Activated CD4-positive, alpha-beta T cell treated with anti-CD3 and anti-CD28 coated beads, Interleukin-2, amount 50 U/mL, for 24 hours (primary cell): ENCODE measurements at places on chromosomes 6 and 20.

- no peak for DNase-seq
Measured at GRCh38 chr6:104601131-104601651, 258.5 kb downstream of the HACE1 start.

DNA sequence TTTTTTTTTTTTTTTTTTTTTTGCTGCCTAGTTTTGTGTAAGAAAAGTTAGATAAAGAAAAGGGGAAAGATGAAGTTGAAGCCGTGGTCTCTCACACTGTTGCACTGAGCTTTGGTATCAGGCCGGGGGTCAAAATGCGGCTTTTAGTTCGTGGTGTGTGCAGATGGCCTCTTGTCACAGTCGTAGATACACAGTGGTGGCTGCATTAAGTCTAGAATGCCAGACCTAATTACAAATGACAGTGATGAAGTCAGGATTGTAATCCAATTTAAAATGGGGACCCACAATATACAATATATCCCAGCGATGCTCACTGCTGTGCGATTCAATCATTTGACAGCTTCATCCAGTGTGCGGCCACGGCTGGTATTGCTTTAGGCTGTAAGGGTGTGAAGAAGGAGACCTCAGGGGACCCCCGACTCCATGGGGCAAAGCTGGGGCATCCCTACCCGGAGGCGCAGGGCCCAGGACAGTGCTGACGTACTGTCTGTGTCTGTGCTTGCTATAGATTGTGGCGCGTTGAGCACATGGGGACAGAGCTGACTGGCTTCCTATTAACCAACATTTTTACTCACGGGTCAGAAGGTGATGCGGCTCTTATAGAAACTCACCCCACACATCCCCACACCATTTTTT is 210.0 kb upstream of the SOX4 start:
- no peak for DNase-seq

GRCh38 chr20:63254232-63254605 is at the start of gene NKAIN4:
TSS of gene NKAIN4 (minus strand) at chr20:63254463. CDS start at chr20:63254450, 13 bp downstream.
- no peak for DNase-seq

DNA sequence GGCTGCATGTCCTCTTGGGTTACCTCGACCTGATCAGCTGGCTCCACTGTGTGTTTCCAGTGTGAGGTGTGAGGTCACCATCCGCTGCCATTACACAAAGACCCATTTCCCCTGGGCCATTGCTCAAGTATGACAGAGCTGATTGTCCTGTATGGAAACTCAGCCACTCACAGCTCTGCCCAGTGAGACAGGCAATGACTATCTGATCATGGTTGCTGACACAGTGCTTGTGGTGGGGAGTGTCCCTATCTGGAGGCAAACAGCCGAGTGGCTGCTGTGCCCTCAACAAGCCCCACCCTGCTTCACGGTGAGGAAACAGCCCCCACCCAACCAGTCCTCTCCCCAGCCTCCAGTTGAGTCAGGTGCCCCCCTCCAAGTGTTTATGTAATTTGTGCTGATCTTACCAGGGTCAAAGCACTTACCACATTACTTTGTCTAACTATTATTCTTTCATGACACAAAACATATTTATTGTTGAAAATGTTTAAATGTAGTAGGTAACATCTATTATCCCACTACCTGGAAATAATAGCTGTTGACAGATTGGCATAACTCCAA is 11.7 kb upstream of the MAPK13 start:
- no peak for DNase-seq

DNA sequence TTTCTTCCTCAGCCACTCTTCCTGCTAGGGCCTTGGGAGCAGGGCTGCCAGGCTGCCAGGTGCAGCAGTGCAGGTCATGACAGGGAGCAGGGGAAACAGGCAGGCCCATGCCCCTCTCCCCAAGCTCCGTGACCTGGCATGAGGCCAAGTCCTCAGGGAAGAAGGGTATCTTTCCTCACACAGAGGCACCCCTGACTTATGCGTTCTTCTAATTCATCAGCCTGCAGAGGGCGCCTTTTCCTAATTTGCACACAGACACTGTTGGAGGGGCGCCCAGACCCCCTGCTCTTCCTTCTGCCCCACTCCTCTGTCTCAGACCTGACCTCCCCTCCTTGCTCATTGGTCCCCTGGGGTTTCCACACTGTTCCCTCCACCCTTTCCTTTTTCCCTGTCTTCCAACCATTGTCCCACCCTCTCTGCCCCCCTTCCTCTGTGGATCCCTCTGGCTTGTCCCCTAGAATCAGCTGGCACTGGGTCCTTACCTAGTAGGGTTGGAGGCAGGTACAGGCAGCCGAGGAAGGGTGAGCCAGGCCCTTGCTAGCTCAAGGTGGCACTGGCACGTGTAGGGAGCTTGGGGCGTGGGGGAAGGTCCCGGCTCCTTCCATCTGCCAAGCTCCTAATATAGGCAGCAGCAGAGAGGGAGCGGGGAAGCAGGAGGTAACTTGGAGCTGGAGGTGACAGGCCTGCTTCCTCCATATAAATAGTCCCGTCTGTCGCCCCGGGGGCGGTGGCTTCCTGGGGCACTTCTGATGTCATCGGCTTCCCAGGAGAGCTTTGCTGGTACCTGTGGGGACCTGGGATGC is 154.9 kb upstream of the MLN start:
- no peak for DNase-seq
